ENCODE measurements at places on chromosomes 16 and 17.

GRCh38 chr16:86193528-86194193, 294.7 kb downstream of the IRF8 start:
- DNase-seq, result no peak

- peak; percentile 51 for DNase-seq
Observed at GRCh38 chr16:6081320-6081976, 983.9 kb upstream of the EEF2KMT start.

DNA sequence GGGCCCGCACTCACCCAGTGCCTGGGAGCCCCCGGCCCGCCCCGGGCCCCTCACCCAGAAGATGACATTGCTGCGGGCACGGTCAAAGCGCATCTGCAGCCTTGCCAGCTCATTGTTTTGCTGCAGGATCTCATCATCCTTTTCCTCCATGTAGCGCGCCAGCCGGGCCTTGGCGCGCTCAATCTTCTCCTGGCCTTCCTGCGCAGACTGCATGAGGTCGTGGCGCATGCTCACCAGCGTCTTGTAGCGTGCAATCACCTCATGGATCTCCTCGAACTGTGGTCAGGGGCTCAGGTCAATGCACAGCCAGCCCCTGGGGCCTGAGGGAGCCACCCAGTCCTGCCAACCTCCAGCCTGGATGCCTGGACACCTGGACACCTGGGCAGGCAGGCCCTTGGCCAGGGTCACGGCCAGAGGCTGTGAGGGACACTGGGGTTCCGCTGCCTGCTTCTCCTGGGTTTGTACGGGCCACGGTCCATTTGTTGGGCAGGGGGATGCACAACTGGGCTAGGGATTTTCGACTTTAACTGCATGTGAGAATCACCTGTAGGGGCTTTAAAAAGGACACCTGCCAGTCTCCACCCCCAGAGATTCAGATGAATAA, 9.2 kb downstream of the CCDC42 start:
- no peak for DNase-seq

GRCh38 chr17:31586946-31587345, 195.5 kb downstream of the RAB11FIP4 start:
- peak; percentile 70 for DNase-seq

DNA sequence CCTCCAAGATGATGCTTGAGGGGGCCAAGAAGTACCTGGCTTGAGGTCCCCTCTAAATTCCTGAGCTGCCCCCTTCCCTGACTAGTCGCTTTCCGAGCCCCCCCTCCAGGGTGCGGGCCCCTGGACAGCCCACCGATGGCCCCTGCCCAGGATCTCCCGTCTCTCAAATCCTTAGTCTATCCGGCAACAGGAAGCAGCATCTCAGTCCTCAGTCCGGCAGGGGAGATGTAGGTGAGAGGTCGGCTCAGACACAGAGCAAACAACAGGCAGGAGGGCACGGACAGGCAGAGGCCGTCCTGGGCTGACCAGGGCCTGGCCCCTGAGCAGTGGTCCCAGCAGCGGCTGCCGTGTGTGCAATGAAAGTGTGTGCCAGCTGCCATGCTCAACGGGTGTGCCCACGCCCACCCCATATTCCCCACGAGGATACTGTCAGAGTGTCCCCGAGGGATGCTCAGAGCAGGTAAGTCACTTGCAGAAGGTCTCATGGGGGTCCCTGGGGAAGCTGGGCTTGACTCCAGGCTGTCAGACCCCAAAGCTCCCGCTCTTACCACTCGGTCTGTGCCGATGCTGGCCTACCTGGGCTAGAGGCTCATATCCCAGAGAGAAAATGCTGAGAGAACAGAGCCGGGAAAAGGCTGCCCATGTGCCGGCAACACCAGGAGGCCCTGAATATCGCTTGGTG, 7.2 kb downstream of the SLC43A2 start:
- DNase-seq, result no peak

DNA sequence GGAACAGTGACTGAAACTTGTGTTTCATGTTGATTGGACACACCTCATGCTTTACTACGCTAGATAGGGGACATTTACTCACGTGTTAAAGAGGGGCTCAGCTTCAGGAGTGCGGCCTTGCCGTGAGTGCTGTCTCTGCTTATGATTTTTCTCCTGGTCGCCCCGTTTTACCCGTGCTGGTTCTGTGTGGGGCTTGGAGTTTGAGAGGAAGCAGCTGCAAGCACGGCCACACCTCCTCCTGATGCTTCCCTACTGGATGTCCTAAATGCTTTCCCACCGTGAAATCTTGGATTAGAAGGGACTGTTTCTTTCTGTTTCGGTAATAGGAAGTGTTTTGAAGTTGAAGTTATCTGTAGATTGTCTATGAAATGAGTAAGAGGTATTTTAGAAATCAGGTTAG, 54.0 kb upstream of the ZNF750 start:
- DNase-seq, result no peak

DNA sequence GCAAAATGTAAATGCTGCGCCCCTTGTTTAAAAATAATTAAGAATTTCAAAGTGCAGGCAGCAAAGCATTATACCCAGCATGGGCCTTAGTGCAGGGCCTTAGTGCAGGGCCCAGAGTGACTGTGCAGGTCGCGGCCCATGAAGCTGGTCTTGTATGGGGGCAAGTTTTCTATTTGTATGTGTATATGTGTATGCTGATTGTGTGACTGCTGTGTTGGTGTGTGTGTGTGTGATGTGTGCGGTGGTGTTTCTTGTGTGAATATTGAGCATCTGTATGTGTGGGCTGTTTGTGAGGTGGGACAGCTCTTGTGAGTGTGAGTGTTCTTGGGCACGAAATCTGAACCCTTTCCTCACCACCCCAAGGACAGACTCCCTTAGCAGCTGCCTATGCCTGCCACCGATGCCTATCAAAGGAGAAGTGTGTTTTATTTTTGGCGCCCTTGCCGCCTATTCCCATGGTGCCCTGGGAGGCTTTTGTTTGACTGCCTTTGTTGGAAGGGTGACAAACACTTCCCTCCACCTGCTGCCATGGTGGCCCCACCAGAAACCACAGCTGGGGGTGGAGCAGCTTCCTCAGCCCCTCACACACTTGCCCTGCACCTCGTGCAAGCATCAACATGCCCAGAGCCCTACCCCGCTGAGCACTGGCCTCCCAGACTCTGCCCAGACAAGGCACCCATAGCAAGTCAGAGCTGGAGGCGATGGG, 18.0 kb downstream of the CCR7 start:
- DNase-seq, result no peak

GRCh38 chr17:13204607-13205237, 186.9 kb upstream of the ELAC2 start:
- no peak for DNase-seq

GRCh38 chr17:56506349-56506748, 87.2 kb upstream of the NOG start:
- DNase-seq, result no peak

GRCh38 chr17:50289278-50289677, 15.0 kb downstream of the TMEM92 start:
- no peak for DNase-seq

- DNase-seq, result no peak
Observed at GRCh38 chr16:81902025-81902424, 109.2 kb downstream of the SDR42E1 start.

DNA sequence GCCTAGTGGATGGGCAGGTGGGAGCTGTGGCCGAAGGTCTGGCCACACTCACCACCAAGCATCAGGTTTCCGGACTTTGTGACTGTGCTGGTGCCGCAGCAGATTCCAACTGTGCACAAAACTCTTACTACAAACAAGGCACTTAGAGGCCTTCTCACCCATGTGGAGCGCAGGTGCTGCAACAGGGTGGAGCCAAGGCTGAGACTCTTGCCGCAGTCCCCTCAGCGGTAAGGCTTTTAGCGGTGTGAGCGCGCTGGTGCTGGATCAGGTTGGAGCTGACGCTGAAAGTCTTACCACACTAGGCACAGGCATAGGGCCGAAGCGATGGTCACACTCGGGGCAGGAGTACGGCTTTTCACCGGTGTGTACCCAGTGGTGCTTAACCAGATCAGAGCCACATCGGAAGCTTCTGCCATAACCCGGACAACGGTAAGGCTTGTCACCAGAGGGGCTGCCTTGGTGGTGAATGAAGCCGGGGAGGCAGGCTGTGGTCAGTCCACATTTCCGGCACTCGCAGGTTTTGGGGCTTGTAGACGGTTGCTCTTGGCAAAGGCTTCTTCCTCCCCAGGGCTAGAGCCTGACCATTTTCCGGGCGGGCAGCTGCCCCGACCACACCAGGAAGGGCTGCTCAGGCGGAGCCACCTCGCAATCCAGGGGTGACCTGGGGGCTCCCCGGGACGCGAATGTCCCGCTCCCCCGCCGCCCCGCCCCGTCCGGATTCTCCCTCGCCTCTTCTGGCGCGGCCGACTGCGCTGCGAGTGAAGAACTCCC, 1.0 kb upstream of the ARMC5 start:
- DNase-seq, result peak; percentile 18

DNA sequence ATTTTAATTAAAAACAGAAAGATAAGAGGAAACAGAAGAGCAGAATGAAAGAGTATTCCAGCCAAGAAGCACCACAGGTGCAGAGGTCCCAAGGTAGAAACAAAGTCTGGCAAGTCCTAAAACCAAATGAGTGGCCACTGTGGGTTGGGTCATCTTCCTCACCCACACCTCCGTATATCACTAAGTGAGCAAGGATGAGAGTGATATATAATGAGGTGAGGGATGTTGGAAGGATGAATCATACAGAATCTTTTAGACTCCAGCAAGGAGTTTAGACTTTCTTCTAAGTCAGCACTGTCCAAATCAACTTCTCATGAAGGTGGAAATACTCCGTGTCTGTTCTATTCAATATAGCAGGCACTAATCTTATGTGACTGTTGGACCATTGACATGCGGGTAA, 70.8 kb downstream of the SHISA9 start:
- no peak for DNase-seq

DNA sequence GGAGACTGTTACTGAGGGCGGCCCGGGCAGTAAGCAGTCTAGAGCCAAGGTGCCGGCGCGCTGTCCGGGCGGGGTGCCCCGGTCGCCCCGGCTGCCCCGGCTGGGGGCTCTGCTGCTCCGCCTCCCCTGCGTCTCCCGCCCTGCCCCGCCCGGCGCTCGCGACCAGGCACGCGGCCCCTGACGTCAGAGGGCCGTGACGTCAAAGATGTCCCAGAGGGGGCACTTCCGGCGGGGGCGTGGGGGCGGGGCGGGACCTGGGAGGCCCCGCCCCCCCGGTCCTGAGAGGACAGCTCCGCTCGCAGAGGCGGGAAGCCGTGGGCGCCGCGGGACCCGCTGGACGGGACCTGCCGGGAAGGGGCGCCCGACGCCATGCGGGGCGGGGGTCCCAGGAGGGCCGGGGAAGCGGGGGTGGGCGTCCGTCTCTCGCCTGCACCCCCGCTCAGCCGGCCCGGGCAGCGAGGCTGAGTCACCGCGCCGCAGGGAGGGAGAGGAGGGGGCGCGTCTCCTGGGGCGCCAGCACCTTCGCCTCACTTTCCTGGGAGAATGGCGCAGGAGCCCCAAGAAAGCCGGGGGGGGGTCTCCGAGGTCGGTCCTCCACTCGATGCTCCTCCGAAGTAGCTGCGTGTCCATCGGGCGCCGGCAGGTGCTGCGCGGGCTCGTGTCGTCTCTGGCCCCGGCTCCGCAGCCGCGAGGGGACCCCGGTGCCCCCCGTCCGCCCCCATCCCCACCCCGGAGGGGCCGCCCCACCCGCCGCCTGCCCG, 4.4 kb upstream of the HIC1 start:
- DNase-seq, result peak; percentile 88

DNA sequence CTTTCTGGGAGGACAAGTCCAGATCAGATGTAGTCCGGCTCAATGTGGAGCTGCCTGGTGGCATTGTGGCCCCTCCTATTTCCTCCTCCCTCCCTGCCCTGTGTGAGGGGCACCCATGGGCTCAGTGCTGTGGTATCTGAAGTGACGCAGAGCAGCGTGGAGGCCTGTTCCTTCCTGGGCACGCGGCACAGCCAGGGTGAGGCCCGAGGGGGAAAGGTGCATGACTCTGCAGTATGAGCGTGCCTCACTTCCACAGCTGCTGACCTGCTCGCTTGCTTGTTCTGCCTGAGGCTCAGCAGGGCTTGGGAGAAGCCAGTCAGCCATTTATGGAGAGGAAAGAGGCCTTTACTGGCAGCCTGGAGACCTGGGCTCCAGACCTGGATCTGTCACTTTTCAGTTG, 11.7 kb downstream of the TMEM238L start:
- no peak for DNase-seq

DNA sequence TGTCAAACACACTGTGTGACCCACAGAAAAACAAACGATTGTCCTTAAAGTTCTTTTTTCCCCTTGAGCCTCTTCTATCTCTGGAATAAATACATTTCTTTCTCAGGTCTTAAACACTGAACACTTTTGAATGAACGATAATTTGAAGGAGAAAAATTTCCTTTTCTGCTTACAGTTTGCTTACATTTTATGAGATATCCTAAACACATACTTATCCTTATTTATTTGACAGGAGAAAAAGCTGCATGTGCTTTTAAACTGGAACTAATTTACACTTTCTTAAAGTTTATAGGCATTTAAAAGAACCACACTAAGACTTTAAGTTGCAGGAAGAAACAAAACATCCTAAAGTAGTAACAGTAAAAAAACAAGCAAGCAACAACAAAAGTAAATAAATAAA, 4.7 kb upstream of the IGF2BP1 start:
- DNase-seq, result no peak

- no peak for DNase-seq
Observed at GRCh38 chr17:77120868-77121267, 19.9 kb upstream of the SEC14L1 start.

GRCh38 chr16:10069374-10069773, 112.9 kb downstream of the GRIN2A start:
- DNase-seq, result no peak

DNA sequence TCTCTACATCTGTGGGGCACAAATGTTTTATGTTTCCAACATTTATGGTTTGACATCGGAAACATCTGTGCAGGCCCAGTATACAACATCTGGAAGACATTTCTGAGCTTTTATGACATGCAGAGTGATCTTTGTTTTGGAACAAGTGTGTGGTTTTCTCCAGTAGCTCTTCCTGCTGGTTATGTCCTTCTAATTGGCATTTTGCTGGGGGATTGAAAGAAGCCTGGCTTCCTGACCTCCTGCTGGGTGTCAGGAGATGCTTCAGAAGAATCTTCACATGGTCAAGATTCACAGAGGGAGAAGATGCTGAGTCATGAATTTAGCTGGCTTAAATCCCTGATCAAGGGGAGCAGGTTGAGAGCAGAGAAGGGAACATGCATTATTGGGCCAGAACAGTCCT, 279.5 kb upstream of the MYOCD start:
- DNase-seq, result no peak

DNA sequence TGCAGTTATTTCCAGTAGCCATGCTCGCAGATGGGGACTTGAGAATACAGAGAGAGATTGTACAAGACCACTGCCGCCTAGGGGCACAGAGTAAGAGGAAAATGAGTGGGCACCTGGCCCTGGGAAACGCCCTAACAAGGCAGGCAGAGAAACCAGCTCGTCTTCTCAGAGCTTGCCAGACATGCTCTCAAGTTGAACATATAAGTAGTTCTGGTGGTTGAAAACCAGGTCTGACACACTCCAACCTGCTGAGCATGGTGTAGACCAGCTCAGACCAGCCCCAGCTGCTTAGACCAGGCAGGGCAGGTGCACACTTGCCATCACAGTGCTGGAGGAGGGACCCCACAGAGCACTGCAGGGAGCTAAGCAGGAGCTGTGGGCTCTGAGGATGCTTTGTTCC, 250.5 kb downstream of the CPPED1 start:
- DNase-seq, result no peak

- no peak for DNase-seq
Observed at GRCh38 chr17:825216-825615, 43.1 kb downstream of the MRM3 start.

- DNase-seq, result no peak
Observed at GRCh38 chr16:81937305-81938038, 73.8 kb downstream of the SDR42E1 start.

GRCh38 chr16:1972490-1972877, 631 bp downstream of the TBL3 start:
- no peak for DNase-seq

Data from inflammatory macrophage (primary cell).